Astrocyte of the spinal cord (primary cell): ENCODE measurements at places on chromosomes 16 and 17.

GRCh38 chr16:66416136-66416535 is 11.0 kb upstream of the BEAN1 start:
- DNase-seq, result no peak

- no peak for DNase-seq
These were observed 144.6 kb downstream of the C16orf95 start for GRCh38 chr16:87172632-87173031.

DNA sequence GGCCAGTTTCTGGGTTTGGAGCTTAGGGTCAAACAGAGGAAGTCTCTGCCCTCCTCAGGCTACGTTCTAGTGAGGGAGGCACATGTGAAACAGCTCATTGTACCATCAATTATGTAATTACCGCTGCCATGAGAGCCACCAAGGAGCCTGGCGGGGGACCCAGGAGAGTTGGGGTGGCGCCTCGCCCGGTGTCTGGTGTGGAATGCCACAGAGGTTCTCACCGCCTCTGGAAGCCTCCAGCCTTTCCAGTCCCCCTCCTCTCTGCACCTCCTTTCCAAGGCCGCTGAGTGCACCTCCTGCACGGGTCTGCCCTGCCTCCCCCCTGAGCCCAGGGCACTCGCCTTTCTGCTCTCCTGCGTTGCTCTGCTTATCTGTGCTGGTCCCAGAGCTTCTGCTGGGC is 51.4 kb downstream of the SREBF1 start:
- DNase-seq, result no peak

DNA sequence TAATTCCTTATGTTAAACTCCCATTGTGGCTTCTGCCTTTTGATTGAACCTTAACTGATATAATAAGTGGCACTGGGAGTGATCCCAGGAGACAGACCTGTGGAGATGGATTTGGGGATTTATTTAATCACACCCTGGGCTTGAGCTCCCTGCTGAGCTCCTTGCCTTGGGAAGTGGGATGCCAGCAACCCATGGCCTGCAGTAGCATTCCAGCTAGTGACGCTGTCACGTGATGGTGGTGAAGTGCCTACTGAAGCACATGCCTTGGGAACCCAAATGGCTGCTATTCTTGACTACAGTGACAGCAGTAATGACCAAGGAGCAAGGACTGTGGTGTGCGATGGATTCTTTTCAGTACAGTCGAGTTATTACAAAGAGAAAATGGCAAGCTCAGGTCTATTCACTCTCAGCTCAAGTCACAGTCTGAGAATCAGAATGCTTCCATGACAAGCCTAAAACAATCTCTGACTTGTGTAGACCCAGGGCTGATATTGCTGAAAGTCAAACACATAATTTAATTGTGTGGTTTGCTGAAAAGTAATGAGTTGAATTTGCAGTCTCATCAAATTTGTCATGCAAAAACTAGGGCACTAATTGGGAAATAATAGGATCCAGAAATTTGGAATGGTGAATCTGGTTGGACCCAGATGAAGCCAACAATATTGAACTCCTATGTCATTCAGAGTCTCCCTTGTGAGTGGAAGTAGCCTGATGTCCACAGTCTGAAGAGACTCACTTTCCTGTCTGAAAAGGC is 47.1 kb downstream of the BCL7C start:
- no peak for DNase-seq

- no peak for DNase-seq
These were observed 7.6 kb downstream of the PER1 start for GRCh38 chr17:8144401-8145231.

DNA sequence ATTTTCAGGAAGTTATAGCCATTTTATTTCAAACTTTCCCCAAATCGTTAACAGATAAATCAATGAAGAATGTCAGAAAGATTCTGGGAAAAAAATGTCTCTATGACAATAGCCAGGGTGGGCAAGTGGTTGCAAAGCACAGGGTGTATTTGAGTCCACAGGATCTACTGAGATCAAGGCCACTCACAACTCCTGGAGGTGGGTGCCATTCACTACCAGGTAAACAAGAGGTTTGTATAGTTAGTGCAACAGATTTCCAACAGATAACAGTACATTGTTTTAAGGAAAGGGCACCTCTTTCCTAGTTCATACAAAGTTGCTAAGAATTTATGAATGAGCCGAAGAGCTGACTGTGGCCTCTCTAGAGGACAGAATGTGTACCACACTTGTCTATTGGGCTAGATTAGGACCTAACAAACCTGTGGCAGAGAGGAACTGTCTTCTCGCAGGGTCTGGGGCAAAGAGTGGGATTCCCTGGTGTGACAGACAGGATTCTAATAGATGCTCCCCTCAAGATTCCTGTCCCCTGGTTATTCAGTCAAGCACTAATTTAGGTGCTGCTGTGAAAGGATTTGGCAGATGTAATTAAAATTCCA is 52.0 kb upstream of the ZNF629 start:
- no peak for DNase-seq

- peak; percentile 46 for DNase-seq
These were observed 240.0 kb downstream of the C16orf95 start for GRCh38 chr16:87076950-87077749.

- no peak for DNase-seq
These were observed 846 bp downstream of the ITGB3 start for GRCh38 chr17:47254403-47254943.

DNA sequence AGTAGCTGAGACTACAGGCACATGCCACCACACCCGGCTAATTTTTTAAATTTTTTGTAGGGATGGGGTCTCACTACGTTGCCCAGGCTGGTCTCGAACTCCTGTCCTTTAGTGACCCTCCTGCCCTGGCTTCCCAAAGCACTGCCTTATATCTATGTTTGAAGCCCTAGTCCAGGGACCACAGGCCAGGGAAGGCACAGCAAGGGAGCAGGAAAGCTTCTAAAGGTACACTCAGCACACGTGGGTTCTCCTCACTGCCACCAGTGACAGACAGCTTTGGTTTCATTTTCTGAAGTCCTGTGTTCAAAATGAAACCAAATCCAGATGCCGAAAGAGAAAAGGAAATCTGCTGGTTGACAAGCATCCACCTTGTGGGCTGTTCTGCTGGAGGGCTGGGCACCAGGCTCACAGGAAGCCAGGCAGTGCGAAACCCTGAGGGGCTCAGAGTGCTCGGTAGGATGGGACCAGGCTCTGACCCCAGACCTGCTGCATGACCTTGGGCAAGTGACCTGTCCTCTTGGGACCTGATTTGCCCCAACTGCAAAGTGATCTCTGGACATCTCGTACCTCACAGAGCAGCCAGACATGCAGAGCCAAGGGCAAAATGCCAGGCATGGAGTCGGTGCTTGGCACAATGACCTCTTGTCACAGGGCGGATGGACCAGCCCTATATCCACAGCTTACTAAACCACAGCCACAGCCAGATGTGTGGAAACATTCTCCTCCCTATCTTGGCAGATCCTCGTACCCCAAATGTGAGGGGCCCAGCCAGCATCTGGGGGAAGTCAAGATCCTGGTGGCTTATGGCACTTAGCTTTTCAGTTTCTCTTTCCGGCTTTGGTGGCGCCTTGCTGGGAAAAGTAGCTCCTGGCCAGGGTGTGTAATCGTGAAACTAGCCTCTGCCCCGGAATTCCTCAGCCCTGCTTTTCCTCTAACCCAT is 2.8 kb upstream of the SOCS1 start:
- DNase-seq, result no peak

DNA sequence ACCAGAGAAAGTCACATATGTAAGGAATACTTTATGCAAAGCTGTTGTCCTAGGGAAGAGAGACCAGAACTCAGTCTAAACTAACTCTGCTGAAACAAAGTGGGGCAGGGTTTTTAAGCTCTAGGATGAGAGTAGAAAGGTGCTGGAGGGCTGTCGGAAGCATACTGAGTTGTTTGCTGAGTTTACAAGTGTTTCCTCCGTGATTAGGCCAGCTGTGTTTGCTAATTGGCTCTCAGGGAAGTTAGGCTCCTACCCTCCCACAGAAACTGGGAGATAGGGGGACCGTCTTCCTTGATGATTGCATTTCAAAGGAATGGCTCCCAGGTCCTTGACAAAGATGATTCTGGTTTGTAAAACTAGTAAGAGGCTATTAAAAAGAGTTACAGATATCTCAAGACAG is 24.4 kb upstream of the CRYM start:
- DNase-seq, result no peak

DNA sequence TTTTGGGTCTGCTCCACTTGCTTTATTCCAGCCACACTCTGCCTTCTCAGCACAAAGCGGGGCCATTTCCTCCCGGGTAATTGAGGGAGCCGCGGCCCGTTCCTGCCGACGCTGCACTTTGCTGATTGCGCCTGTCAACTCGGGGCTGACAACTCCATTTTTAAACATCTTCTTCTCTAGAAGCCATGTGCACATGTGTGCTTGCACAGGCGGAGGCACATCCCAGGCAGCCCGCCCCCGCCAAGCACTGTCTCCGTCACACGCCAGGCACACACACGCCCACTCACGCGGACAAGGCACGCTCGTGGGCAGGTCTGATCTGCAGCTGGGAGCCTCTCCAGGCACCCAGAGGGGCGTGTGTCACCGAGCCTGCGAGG is 63.2 kb downstream of the ENGASE start:
- DNase-seq, result no peak

- DNase-seq, result no peak
These were observed 671.1 kb downstream of the WWOX start for GRCh38 chr16:78770353-78771091.

GRCh38 chr17:19409509-19409908 is 1.5 kb upstream of the RNF112 start:
- DNase-seq, result peak; percentile 84

- no peak for DNase-seq
These were observed 38.3 kb upstream of the AKAP1 start for GRCh38 chr17:57046749-57047148.

DNA sequence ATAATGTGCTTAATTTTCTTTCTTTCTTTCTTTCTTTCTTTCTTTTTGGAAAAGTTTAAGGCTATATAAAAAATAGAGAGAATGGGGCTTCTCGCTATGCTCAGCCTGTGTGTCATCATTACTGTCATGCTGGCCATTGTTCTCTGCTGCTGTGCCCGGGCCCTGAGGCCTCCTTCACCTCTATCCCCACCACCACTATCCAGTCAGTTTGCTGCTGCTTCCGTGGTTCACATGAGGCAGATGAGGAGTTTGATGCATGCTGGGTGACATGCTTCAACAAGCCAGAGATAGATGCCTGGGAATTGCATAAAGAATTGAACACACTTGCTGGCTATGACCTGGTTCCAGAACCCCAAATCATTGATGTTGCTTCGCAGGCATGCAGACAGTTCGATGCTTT is 36.3 kb downstream of the PITPNC1 start:
- DNase-seq, result no peak

- DNase-seq, result no peak
These were observed 1.5 kb upstream of the ABCA6 start for GRCh38 chr17:69143151-69143550.

GRCh38 chr17:60743799-60744198 is 66.1 kb downstream of the BCAS3 start:
- peak; percentile 77 for DNase-seq

DNA sequence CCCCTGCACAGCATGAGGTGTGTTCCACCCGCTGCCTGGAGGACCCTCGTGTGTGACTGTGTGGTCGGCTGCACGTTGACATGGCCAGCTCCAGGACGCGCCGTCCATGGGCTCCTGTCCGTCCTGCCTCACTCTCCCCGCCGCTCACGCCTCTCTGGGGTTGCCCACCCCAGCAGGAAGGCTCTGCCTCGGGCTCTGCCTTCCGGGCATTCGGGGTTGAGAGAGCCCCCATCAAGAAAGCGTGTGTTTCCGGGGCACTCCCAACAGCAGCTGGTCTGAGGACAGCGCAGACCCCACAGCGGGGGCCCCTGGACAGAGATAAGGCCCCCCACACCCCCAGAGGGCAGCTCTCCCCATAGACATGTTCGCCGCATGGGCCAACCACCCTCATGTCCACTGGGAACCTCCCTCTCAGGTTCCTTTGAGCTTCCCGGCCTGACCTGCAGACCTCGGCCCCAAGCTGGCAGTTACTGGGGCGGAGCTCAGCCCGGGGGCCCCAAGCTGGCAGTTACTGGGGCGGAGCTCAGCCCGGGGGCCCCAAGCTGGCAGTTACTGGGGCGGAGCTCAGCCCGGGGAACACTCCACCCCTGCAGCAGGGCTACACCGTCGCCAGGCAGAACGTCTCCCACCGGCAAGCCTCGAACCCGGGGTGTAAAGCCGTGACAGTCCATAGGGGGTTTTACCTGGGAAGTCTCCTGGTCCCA is 8.4 kb upstream of the PIEZO1 start:
- no peak for DNase-seq

- no peak for DNase-seq
These were observed 499.8 kb downstream of the WWOX start for GRCh38 chr16:78599271-78599670.

- no peak for DNase-seq
These were observed 1.5 kb downstream of the GRIN2A start for GRCh38 chr16:10180771-10181163.

GRCh38 chr17:44647736-44648135 is 8.5 kb upstream of the MEIOC start:
- DNase-seq, result no peak

DNA sequence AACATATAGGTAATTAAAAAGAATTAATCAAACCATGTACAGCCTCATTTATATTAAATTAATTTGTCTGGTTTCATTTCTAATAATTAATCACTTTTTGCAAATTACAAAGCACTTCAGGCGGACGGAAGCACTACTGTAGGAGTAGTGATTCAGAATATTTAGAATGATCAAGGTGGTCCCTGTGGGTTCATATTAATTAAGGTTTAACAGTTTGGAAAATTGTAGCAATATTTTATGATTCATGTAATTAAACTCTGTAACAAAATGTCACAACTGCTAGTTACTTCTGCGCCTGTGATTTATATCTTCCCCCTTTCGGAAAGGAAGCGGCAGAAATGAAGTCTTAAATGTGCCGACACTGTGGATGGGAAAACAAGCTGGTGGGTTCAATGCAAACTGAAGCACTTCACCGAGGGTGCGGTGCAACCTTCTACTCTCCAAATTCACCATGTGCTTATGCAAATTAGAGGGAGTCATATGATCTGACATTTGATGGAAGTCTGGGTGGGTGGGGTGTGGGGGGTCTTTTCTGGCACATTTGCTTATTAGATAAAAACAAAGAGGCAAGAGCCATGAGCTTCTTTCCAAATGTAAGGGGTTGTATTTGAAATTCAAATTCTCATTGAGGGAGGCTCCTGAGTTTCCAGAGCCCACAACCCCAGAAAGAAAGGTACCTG is 679.4 kb downstream of the TOX3 start:
- DNase-seq, result no peak

GRCh38 chr17:48375356-48375755 is 54.7 kb downstream of the SKAP1 start:
- peak; percentile 35 for DNase-seq
